Stimulated activated CD4-positive, alpha-beta T cell treated with anti-CD3 and anti-CD28 coated beads, Interleukin-1b, Interleukin-23, amount 100 ng/mL, for 4 hours (primary cell): ENCODE measurements at places on chromosomes 13 and 19.

DNA sequence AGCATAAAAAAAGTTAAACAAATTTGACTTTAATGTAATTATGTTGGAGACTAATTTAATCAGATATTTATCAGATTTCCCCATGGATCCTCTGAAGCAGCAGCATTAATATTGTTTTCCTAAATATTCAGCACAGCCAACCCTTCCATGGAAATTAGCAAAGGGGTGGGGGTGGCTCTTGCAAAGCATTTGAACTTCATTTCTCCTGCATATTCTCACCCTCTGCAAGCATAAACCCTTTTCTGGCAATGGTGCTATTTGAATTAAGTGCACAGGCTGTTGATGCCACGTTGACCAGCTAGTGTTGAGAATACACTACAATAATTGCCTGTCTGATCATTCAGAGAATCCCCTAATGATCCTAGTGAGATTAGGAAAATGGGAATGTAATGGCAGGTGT, 488.1 kb upstream of the KLF12 start:
- DNase-seq = no peak

GRCh38 chr19:18850471-18851375, 19.0 kb downstream of the UPF1 start:
- DNase-seq = no peak

DNA sequence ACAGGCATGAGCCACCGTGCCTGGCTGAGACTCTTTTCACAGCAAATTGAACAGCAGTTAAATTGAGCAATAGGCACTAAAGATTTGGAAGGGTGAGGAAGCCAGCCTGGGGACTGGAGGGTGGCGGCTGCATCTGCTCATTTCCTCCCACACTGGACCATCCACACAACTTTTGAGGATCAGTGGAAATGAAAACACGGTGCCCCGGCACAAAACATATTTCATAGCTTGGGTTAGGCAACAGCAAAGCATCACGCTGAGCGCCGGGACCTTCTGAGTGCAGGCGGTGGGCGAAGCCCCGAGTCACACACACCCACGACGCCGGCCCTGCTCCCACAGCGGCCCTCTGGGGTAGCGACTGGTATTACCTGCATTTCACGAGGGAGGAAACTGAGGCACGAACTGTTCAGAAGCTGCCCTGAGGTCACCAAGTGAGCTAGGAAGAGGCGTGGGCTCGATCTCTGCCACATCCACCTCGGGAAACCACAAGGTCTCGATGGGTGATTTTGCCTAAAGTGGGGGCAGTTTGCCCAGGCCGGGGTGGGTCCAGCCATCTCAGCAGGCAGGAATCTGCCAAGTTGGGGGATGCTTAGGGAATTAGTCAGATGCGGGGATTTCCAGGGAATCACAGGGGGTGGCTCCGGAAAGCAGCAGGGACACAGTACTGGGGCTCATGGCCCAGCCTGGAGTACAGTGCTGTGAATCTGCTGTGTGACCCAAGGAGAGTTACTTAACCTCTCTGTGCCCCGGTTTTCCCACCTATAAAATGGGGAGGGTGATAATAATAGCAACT, 3.5 kb upstream of the SBNO2 start:
- DNase-seq = no peak

DNA sequence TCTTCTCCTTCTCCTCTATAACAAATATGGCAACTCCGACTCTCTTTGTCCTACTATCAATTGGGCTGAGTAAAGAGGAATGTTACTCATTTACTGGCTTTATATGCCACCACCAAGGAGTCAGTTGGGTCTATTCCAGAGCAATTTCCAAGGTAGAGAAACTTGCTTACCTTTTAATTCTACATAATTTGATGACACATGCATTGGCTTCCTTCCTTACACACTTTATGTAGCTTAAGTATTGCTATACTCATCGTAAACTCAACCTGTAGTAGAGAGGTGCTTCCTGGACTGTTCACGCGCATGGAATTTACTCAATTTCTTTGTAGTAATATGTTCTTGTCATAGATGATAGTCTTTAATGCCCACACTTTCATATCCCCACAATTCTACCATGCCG, 160.7 kb downstream of the LMO7 start:
- DNase-seq = no peak

DNA sequence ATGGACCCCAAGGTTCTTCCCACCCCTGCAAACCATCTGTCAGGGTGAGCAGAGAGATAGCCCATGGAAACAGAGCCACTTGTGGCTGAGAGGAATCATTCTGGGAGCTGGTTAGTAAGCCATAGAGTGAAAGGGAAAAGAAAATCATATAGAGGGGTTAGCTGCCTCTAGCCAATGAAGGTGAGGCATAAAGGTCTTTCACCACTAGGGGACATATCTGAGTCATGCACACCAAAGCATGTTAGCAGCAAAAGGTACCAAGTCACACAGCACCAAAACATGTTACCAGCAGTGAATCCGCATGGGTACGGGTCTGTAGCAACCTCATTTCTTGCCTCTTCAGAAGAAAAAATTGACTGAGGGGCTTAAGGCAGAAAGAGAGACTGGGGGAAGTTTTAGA, 76.7 kb upstream of the ZNF43 start:
- no peak for DNase-seq

- DNase-seq = peak; percentile 18
Measured at GRCh38 chr19:4523306-4524110, 5.2 kb upstream of the PLIN4 start.

- DNase-seq = no peak
Measured at GRCh38 chr13:66314911-66315310, 915.2 kb downstream of the PCDH9 start.

DNA sequence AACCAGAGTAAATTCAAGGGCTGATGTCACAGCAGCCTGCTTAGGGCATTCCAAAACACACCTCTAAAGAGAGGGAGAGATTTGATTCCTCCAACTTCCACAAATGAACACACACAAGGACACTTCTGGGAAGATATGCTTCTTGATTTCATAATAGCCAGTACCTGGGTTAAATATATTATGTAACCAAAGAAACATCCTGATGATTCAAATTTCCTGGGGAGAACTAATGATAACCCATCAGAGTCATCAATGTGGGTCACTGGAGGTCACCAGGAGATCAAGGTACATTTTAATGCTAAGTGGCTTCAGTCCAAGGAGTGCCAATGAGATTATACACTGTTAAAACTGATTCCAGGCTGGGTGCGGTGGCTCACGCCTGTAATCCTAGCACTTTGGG, 54.0 kb upstream of the DOCK9 start:
- no peak for DNase-seq

- DNase-seq = no peak
Measured at GRCh38 chr19:2615782-2616181, 86.7 kb downstream of the GNG7 start.

GRCh38 chr19:33286899-33287298, 15.4 kb downstream of the CEBPA start:
- DNase-seq = no peak

- no peak for DNase-seq
Measured at GRCh38 chr13:98945863-98946605, 31.8 kb downstream of the DOCK9 start.

GRCh38 chr19:40400559-40400958, 10.6 kb upstream of the HIPK4 start:
- DNase-seq = no peak

DNA sequence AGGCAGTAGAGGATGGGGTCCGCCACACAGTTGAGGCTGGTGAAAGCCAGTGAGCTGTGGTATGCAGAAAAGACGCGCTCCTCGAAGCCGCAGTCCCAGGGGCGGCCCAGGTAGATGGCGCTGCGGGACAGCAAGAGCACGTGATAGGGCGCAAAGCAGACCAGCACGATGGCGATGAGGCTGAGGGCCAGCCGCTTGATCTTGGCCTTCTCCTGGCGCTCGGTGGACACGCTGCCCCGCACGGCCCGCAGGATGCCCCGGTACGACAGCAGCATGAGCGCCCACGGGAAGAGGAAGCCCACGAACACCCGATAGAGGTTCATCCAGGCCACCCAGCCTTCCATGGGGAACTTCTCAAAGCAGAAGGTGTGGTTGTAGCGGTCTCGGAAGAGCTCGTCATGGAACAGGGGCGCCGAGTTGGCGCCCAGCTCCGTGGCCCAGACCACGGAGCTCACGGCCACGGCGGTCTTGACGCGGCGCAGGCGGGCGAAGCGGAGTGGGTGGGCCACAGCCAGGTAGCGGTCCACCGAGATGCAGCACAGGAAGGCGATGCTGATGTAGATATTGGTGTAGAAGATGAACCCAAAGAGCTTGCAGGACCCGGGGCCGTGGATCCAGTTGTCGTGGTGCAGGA, 6.5 kb upstream of the OPA3 start:
- peak; percentile 40 for DNase-seq

DNA sequence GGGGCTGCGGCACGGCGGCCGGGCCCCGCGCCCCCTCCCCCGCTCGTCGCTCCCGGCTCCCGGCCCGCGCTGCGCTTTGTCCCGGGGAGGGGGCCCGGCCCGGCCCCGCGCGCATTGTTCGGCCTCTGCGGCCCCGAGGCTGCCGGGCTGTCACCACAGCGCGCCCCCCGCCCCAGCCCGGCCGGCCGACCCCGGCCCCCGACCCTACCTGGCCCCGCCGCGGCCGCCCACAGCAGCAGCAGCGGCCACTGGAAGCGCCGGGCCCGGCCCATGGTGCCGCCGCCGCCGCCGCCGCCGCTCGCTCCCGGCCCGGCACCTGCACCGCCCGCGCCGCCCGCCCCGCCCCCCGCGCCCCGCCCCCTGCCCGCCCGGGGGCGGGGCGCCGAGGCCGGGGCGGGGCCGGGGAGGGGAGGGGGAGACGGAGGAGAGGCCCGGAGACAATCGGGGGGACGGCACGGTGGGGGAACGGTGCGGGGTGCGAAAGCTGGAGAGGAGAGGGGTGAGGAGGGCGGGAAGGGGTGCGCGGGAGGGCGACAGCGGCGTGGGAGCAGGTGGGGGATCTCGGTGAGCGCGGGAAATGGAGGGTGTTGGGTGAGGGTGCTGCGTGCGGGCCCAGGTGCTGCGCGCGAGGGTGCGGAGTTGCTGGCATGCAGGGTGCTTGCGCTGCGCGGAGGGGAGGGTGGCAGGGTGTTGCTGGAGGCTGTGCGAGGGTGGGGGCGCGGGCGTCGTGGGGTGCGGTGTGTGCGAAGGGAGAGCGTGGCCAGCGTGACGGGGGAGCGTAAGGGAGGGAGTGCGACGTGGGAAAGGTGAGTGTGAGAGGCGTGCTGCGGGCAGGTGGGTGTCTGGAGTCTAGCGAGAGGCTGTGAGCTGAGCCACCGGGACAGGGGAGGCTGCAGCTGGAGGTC, at the start of gene CADM4:
Gene CADM4, minus strand, starts transcription at position 332 of the 905 bp plus-strand sequence. Its CDS starts 60 bp downstream, at position 272.
- peak; percentile 50 for DNase-seq

DNA sequence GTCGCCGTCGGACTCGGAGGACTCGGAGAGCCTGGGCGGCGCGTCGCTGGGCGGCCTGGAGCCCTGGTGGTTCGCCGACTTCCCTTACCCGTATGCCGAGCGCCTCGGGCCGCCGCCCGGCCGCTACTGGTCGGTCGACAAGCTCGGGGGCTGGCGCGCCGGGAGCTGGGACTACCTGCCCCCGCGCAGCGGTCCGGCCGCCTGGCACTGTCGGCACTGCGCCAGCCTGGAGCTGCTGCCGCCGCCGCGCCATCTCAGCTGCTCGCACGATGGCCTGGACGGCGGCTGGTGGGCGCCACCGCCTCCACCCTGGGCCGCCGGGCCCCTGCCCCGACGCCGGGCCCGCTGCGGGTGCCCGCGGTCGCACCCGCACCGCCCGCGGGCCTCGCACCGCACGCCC, 2.5 kb upstream of the GRWD1 start:
- DNase-seq = no peak

DNA sequence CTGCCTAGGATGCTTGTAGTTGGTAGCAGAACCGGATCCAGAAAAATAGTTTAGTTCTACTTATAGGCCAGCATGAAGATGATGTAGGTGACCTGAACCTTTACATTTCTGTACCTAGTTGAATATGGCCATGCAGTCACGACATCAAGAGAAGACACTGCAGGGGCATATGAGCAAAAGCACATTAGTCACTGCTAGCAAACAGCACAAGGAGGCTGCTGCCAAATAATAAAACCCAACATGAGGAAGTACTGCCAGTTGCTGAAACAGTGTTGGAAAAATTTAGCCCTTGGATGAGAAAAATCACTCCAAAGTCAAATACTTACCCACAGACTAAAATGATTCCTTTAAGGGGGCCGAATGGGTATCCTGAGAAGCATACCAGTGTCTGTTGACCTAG, 20.8 kb downstream of the ERICH6B start:
- no peak for DNase-seq

DNA sequence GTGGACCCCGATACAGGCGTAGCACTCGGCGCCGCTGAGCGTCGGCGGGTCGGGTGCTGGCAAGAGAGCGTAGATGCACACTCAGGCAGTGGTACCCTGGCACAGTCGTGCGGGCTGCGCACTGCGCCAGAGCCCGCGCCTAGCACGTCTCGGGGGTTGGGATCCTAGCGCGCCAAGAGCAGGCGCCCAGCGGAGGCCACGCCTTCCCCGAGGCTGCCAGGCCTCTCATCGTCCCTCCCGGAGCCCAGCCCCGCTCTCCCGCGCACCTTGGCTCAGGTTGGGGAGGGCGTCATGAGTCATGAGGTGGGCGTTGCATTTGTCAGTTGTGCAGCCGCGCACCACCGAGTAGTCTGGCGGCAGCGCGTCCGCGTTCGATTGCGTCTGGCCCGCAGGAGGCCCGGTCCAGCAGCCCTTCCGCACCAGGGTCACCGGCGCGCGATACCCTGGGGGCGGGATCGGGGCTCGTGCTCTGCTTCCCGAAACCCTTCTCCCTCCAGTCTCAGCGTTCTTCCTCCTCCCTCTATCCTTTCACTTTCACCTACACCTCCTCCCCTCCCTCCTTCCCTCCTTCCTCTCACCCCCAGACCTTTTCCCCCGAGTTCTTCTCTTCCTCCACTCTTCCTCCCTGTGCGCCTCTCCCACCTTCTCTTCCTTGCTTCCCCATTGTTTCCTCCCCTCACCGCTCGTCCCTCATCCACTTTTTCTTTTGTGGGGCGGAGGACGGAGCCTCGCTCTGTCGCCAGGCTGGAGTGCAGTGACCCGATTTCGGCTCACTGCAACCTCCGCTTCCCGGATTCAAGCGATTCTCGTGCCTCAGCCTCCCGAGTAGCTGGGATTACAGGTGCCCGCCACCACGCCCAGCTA, 3.5 kb downstream of the LYPD5 start:
- peak; percentile 67 for DNase-seq

DNA sequence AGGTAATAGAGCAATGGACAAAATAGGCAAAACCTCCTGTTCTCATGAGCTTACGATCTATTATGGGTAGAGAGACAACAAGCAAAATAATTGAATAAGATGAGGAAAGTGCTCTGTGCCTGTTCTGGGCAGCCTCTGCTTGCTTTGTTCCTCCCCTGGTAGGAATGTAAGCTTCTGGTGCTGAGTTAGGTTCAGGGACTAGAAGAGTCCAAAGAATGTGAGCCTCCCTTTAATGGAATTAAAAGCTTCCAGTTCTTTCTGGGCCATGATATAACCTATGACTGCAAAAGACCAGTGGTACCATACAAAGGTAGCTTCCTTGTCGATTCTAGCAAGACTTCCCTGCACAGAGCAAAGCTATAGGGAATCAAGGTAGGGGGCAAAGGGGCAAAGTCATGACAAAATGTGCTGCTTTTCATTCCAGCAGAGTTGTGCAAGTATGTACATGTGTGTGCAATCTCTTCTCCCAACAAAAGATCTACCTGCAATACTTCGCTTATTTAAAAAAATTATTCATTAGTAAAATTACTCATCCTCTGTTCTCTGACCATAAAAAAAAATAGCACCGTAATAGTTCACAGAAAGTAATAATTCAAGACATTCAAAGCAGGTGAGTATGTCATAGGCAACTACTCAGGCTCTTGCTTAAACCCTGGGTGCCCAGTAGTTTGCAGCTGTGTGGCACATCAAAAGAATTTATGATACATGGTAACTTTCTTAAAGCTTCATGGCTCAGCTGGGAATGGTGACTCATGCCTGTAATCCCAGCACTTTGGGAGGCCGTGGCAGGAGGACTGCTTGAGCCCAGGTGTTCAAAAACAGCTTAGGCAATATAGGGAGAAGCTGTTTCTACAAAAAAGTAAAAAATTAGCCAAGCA, 21.4 kb downstream of the ACOD1 start:
- DNase-seq = no peak

- DNase-seq = no peak
Measured at GRCh38 chr19:54659300-54659699, 3.5 kb upstream of the LILRB4 start.
